Fibroblast of lung (primary cell): ENCODE measurements at places on chromosomes 12 and 14. TPM values are rescaled to one million over a fixed set of nuclear protein-coding genes. Genes with fewer than 3 reads are reported as not detected.

KCNC2 gene
- not detected in 2 replicates for total RNA-seq

DNA sequence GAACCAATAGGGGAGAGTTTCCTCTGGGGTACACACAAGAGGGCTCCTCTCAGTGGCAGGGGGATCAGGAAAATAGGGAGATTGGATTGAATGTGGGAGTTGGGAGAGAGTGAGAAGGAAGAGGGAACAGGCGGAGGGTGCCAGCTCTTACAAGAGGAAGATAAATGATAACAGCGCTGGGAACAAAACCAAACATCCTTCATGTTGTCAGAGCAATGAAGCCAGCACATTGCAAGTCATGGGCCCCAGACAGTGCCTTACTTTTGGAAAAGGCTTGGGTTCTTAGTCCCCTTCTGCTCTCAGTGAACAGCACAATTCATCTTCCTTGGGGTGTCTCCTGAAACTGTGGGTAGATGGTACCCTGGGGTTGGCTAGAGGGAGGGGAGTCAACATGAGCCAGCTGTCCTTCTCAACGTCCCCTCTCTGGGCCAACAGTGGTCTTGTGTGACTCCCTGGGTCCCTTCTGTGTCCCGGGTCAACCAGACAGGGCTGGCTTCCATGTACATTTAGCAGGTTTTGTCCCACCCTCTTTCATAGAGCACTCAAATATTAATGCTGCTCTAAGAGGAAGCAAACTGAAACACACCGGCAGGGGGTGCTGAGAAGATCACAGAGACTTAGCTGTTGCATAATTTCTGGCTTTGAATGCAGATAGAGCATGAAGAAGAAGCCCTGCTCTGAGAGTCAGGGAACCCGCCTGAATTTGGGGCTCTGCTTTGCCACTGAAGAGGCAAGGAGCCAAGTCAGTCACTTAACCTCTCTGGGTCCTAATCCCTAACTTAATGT lies 138.5 kb downstream of the ESRRB start:
- no peaks in the 10 kb centered on the region for H3K36me3 ChIP-seq
- H3K4me1 ChIP-seq: no peaks in the 10 kb centered on the region
- no peak overlapping the region for H3K4me3 ChIP-seq
- peak; percentile 4 for DNase-seq
- H3K27ac ChIP-seq: no peak overlapping the region
- no peaks in the 10 kb centered on the region for H3K27me3 ChIP-seq

- DNase-seq: no peak
- no peak overlapping the region for H3K27ac ChIP-seq
- H3K4me3 ChIP-seq: no peak overlapping the region
- H3K4me1 ChIP-seq: no peaks in the 10 kb centered on the region
- no peaks in the 10 kb centered on the region for H3K36me3 ChIP-seq
These were observed 113.5 kb downstream of the MNAT1 start for GRCh38 chr14:60848066-60848465.

GZMH gene
- total RNA-seq: not detected in 2 replicates

GRCh38 chr12:15013634-15014179 lies 40.9 kb downstream of the PDE6H start:
- no peaks in the 10 kb centered on the region for H3K4me1 ChIP-seq
- H3K4me3 ChIP-seq: no peak overlapping the region
- no peaks in the 10 kb centered on the region for H3K27me3 ChIP-seq
- no peak for DNase-seq
- H3K36me3 ChIP-seq: no peaks in the 10 kb centered on the region

DNA sequence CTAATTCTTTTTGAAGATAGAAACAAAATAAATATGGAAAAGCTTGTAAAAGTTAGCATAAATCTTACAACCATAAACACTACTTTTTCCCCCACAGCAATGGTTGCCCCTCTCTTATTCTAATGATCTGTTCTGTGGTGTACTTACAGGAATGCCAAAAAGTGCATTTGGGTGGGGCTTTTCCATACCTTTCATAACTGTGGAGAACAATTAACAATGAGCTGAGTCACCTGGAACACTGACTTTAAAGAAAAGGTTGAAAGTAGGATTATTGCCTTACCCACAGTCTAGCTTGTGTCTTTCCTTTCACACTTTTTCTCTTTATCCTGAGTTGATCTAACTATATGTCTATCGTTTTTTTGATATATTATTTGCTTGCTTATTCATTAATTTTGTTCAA lies 86.9 kb downstream of the TPH2 start:
- H3K27ac ChIP-seq: no peak overlapping the region
- H3K4me1 ChIP-seq: no peaks in the 10 kb centered on the region
- no peak overlapping the region for H3K4me3 ChIP-seq
- DNase-seq: no peak
- H3K36me3 ChIP-seq: no peaks in the 10 kb centered on the region
- no peaks in the 10 kb centered on the region for H3K27me3 ChIP-seq

- H3K27me3 ChIP-seq: peaks cover 19% of the 10 kb centered on the region
- H3K4me3 ChIP-seq: peak overlapping the region; percentile 4
- no peaks in the 10 kb centered on the region for H3K36me3 ChIP-seq
- H3K27ac ChIP-seq: no peak overlapping the region
These were observed 19.6 kb upstream of the ATP5MC2 start for GRCh38 chr12:53695152-53696145.

DNA sequence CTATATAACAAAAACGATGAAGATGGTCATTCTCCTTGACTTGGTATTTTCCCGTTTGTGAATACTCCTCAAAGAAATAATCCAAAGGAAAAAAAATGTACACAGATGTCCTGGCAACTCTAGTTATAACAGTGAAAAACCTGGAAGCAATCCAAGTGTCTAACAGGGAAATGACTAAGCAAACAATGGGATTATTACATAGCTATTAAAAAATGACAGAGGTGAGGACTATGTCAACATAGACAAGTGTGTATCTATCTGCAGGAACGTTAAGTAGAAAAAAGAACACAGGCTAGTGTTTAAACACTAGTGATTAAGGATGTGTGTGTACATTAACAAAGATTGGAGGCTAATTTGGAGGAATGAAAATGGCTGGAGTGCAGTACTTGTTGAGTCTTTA lies 5.9 kb upstream of the APOLD1 start:
- peak; percentile 88 for DNase-seq
- H3K4me3 ChIP-seq: no peak overlapping the region
- H3K4me1 ChIP-seq: peaks cover 14% of the 10 kb centered on the region

DNA sequence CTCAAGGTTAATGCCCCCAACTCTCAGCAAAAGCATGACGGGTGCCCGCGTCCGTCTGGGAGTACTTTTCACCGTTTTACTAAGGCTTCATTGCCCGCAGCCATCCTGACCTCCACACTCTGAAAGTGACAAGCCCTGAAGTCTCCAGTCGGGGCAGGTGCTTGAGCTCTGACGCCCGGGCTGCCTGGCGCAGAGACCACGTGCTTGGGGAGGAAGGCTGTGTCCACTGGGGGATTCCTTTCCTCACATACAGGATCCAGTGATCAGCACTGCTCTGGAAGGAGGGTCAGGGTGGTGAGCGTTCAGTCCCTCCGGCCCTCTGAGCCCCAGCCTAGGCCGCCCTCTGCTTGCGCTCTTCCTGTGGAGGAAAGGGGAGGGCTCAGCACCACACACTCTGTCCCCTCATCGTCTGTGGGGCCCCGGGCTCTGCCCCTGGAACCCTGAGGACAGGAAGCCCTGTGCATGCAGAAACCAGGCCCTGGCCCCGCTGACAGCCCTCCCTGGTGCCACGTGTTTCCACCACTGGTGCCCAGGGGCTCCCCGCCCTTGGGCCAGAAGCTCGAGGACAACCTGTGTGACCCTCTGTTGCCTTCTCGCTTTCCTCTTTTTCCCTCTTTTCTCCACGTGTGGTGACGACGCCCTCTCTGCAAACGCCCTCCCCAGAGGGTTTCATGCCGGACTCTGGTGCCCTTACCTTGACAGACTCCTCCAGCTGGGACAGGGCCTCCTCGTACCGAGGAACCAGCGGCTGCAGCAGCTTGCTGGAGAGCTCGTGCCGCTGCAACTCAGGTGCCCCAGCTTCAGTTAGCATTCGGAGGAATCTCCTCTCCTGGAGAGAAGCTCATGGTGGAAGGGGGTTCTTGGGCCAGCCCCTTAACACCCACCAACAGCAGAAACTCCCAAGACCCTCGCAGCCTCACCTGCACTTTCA lies 4.9 kb downstream of the DDX51 start:
- peaks cover 20% of the 10 kb centered on the region for H3K36me3 ChIP-seq
- H3K27ac ChIP-seq: no peak overlapping the region
- no peak for DNase-seq
- peaks cover 4% of the 10 kb centered on the region for H3K4me1 ChIP-seq

- no peak overlapping the region for H3K4me3 ChIP-seq
- no peaks in the 10 kb centered on the region for H3K36me3 ChIP-seq
- no peak for DNase-seq
- H3K27ac ChIP-seq: no peak overlapping the region
- no peaks in the 10 kb centered on the region for H3K4me1 ChIP-seq
These were observed 67.2 kb downstream of the FAR2 start for GRCh38 chr12:29216266-29216665.

- H3K27ac ChIP-seq: no peak overlapping the region
- no peak overlapping the region for H3K4me3 ChIP-seq
- no peaks in the 10 kb centered on the region for H3K36me3 ChIP-seq
- no peak for DNase-seq
- no peaks in the 10 kb centered on the region for H3K4me1 ChIP-seq
These were observed 15.2 kb upstream of the TUBA1B start for GRCh38 chr12:49146406-49146805.

DNA sequence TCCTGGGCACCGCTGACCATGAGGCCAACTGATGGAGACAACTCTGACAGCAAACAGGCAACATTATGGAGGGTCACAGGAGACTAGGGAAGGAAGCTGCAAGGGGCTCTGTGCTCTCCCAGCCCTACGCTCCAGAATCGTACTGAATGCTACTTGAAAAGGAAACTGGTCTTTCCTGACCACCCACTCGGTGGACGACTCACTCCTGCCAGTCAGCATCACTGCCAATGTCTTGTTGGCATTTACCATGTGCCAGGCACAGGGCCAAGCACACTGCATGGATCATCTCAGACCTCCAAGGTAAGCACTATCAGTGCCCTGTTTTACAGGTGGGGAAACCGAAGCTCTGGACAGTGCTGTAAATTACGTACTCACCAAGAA lies 38.0 kb downstream of the CCDC85C start:
- no peak overlapping the region for H3K4me3 ChIP-seq
- H3K27me3 ChIP-seq: no peaks in the 10 kb centered on the region
- no peak for DNase-seq
- H3K4me1 ChIP-seq: peaks cover 6% of the 10 kb centered on the region
- H3K36me3 ChIP-seq: no peaks in the 10 kb centered on the region

DNA sequence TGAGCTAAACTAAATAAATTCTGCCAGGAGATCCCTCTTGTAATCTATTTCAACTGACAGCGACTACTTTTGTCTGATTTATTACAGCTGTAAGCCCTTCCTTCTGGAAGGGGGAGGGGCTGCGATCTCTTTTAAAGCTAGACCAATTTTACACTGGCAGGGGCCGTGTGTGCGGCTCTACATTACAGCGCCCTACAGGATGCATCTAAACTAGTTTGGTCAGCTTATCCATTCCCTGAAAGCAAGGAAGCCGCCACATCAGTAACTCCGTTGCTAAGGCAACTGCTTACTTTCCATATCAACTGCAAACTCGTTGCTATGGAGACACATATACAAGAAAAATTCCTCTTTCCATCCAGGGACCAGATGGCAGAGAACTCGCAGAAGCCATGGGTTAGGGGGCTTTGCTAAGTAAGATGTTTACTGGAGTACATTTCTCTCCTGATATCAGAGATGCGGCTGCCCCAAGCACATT lies 17.4 kb downstream of the FOXN3 start:
- H3K4me3 ChIP-seq: no peak overlapping the region
- H3K36me3 ChIP-seq: no peaks in the 10 kb centered on the region
- H3K27ac ChIP-seq: peak overlapping the region; percentile 15
- peak; percentile 89 for DNase-seq
- H3K4me1 ChIP-seq: peaks cover 2% of the 10 kb centered on the region

GRCh38 chr14:68926236-68926635 lies 52.9 kb downstream of the ACTN1 start:
- H3K4me3 ChIP-seq: no peak overlapping the region
- DNase-seq: no peak
- H3K4me1 ChIP-seq: peaks cover 21% of the 10 kb centered on the region
- H3K36me3 ChIP-seq: peaks cover 38% of the 10 kb centered on the region
- H3K27ac ChIP-seq: no peak overlapping the region

DNA sequence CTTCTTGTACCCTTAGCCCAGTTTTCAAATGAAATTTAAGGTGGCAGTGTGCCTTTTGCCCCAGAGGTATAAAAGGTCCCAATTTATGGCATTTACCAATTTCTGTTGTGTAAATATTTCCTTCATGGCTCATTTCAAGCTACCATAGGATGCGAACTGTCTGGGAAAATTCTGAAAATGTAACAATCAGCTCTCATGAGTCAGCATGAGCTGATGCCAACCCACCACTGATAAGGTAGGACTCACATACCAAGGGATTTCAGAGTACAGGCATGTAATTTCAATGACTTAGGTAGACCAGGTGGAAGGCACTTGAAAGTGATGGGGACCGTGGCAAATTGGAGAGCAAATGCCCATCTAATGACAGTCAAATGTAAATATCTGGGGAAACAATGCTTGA lies 169.5 kb downstream of the TTC8 start:
- no peaks in the 10 kb centered on the region for H3K36me3 ChIP-seq
- DNase-seq: no peak
- peaks cover 6% of the 10 kb centered on the region for H3K4me1 ChIP-seq

DNA sequence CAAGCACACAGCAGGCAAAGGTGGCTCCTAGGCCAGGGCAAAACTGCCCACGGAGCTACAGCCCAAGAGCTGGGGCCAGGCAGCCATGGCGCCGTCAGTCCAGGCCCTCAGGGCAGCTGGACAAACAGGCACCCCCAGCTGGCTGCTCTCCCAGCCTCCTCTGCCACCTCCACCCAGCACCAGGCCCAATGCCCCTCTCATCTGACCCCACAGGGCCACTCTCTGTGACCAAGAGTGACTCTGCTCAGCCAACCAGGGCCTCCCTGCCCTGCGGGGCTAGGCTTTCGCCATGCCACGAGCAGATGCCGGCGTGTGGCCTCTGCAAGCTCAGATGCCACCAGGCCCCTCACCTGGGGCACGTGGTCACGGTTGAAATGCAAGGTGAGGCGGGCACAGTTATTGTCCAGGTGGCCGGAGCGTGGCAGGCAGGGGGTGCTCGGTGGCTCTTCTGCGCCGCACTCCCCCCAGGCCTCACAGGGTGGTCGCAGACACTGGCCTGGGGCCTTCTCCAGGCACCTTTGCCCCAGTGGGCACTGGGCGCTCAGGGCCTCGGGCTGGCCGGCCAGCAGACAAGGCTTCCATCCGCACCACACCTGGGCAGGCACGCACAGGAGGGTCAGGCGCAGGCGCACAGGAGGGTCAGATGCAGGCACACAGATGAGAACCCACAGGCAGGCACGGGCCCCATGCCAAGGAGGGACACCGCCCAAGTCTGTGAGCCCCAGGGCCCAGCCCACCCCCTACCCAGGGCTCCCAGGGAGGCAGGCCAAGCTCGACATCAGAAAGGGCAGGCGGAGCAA lies 23.0 kb downstream of the JAG2 start:
- no peaks in the 10 kb centered on the region for H3K27me3 ChIP-seq
- no peaks in the 10 kb centered on the region for H3K4me1 ChIP-seq
- no peak overlapping the region for H3K27ac ChIP-seq

DNA sequence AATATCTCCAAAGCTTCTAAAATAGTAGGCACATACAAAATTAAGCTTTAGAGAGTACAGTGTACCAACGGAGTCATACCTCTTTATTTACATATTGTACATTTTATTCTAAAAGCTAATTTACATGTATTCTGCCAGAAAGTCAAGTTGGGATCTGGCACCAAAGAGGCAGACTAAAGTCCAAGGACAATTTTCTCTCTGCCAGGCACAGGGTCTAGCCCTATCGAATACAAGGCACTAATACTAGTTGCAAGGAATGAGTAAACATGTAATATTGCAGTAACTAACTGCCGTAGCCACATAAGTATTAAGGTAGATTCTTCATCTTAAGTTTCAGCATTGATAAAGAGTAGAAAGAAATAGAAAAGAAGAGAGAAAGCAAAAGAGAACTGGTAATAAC lies 93.9 kb downstream of the RPS6KA5 start:
- H3K4me1 ChIP-seq: no peaks in the 10 kb centered on the region
- DNase-seq: no peak
- H3K36me3 ChIP-seq: no peaks in the 10 kb centered on the region
- no peak overlapping the region for H3K4me3 ChIP-seq

EEA1 gene
- total RNA-seq: 38.0 and 46.4 TPM in 2 replicates
